ENCODE measurements at places on chromosomes 6 and 20.

DNA sequence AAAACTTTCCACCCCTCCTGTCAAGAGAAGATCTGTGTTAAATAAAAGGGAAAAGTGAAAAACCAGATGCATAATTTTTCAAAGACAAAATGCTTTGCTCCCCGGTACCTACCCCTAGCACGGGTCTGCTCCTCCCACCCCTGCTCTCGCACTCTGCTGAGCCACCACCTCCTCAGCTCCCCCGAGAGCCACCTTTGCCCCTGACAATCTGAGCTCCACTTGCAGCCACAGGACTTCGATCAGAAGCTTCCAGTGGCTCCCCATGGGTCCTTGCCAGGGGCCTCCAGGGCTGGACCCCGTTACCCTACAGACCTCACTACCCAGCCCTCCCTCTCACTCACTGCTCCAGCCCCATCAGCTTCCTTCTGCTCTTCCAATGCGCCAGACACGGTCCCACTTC lies 171.7 kb downstream of the PREX1 start:
- no peak for DNase-seq

GRCh38 chr20:10356628-10357027 lies 77.4 kb downstream of the MKKS start:
- DNase-seq, result no peak

GRCh38 chr20:40635971-40636370 lies 53.1 kb downstream of the MAFB start:
- DNase-seq, result no peak

- DNase-seq, result no peak
These were observed 203.7 kb upstream of the RSPO3 start for GRCh38 chr6:126914801-126915200.

GRCh38 chr20:25278636-25279361 lies 30.9 kb downstream of the PYGB start:
- no peak for DNase-seq

DNA sequence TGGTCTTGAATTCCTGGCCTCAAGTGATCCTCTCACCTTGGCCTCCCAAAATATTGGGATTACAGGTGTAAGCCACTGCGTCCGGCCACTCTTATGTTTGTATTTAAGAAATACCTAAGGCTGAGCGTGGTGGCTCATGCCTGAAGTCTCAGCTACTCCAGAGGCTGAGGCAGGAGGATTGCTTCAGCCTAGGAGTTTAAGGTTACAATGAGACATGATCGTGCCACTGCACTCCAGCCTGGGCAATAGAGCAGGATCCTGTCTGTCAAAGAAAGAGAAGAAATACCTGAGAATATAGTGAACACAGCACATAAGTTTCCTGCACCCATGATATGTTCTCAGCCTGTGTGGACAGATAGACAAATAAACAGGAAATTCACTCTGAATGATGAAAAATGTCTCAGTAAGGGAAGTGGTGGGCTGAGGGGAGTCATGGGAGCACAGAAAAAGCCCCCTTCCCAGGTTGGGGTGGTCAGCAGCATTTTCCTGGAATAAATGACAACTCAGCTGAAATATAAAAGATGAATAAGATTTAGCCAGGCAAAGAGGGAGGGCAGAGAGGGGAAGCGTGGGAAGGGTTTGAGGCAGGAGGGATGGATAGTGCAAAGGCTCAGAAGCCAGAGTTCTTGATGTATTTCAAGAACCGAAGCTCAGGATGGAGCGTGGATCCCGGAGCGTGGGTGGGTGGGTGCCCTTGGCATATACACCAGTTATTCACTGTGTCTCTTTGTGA lies 13.8 kb upstream of the MMP9 start:
- no peak for DNase-seq

- DNase-seq, result no peak
These were observed 210.9 kb upstream of the HDDC2 start for GRCh38 chr6:125512621-125513020.

DNA sequence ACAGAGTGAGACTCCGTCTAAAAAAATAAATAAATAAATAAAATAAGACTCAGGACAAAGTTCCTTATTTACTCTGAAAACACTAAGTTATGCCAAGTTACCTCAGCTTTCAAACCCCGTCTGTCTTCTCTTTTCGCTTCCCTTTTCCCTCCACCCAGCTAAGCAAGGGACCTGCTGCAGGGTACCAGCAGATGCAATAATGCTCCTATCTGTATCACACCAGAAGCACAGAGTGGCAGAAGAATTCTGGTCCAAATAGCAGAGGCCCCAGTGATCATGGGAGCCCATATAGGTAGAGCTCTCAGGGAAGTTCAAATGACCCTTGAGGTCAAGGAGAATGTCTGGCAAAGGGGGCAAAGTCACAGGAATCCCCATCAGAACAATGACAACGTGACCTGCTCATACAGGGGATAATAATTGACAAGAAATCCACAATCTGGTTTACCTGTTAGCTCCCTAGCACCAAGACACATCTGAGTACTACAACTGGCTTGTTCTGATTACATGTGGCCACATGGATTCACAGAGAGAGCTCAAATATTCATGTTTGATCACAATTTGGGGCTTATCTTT lies 8.7 kb downstream of the GCM1 start:
- DNase-seq, result peak; percentile 3

DNA sequence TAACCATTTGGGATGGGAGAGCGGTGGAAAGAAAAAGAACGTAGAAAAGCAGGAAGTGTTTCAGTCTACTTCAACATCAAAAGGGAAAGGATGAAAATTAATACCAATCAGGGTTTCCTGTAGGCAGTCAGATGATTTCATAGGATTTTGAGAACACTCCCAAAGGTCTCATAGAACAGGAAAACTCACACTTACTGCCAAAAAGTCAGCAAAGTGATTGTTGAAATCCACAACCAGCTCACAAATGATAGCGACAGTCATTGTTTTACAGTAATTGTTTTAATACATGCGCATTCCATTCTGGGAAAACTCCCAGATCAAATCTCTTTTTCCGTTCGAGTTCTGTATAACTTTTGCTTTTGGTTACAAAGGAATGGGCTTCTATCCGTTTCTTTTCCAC lies 5.3 kb upstream of the CNKSR3 start:
- no peak for DNase-seq

- no peak for DNase-seq
These were observed 259.4 kb upstream of the ECI2 start for GRCh38 chr6:4394786-4395185.

- peak; percentile 55 for DNase-seq
These were observed 2.7 kb upstream of the PAX1 start for GRCh38 chr20:21702553-21703470.

DNA sequence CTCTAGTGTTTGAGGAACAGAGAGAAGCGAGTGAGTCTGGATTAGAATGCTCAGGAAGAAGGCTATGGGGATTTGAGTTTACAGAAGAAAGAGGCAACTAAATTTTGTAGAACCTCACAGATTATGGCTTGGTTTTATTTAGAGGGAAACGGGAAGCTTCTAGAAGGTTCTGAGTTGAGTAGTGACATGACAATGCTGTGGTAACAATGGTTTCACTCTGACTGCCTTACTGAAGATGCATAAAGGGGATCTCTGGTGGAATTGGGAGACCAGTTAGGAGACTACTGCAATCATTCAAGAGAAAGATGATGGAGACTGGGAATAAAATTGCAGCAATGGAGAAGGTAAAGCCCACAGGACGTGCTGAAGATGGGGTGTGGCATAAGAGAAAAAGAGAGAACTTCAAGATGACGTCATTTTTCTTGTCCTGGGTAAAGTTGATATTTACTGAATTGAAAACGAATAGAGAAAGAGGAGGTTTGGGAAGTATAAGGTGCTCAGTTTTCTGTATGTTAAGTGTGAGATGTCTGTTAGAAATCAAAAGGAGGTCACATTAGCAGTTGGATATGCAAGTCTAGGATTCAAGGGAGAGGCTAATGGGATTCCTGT lies 710.1 kb upstream of the NRSN1 start:
- no peak for DNase-seq

DNA sequence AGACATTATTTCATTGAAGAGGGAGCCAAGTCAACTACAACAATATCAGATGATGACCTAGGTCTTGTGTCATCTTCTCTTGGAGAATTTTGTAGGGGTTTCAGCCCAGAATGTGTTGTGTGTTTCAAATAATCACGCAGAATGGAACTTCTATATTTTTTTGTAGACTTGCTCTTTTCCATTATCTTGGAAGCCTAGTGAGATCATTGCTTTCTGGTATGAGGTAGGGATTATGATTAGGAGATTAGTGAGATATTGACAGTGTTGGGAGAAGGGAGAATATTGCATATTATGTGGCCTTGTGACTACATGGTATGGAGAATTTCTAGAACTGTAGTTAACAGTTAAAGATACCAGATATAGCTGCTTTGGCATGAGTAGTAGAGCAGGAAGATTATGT lies 423.6 kb upstream of the PLCB4 start:
- no peak for DNase-seq

DNA sequence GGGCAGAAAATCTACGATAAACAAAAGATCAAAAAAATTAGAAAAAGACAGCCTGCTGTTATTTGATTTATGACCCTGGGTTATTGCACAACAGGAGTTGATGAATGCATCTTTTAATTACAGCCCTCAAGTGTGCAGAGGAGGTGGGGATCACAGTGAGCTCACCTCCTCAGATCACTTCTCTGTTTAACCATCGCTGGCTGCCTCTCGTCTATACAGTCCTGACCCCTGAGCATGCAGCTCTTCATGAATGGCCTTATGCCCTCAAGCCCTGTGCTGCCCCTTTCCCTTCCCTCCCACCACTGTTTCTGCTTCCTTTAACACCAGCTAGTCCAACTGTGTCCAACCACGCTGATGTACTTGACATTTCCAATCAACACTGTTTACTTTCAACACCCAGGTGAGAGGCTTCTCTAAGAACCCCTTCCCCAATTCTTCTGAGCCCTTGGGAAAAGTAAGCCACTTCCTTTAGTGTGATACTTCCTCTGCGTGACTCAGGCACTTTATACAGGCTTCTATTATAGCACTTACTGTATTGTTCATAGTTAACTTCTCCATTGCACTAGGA lies 60.6 kb upstream of the RIPOR2 start:
- DNase-seq, result no peak

DNA sequence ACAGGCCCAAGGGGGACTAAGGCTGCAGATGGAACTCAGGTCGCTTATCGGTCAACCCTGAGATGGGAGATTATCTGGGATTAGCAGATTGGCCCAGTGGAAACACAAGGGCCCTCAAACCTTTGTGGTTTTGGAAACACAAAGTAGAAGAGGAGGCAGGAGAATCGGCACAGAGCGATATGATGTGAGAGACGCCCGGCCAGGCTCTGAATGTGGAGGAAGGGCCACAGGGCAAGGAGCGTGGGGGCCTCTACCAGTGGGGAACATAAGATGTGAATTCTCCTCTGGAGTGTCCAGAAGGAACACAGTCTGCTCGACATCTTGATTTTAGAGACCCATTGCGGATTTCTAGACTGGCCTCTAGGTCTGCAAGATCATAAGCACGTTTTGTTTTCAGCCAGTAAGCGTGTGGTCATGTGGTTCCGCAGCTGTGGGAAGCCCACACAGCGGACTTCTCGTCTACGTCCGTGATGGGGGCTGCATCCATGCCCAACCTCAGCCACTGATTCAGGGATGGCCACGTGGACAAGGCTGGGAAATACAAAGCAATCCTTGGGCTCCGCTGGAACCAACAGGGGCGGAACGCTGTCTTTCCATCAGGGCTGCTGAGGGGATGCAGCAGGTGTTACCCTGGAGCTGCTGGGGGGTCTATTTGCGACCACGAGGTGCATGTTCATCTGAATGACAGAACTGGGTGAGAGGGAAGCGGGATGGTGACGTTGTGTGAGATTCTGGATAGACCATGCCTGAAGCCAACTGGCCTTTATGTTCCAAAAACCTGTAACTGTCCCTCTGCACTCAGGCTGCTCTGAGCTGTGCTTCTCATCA lies 127.6 kb upstream of the PMEPA1 start:
- DNase-seq, result no peak

- DNase-seq, result no peak
These were observed 330.6 kb upstream of the MARCKS start for GRCh38 chr6:113526553-113526952.

- no peak for DNase-seq
These were observed 455.3 kb downstream of the EPM2A start for GRCh38 chr6:145279993-145280392.

GRCh38 chr6:15800841-15801617 lies 138.2 kb upstream of the DTNBP1 start:
- DNase-seq, result no peak

- no peak for DNase-seq
These were observed 34.7 kb upstream of the ADGRF4 start for GRCh38 chr6:47663462-47664216.

GRCh38 chr6:127481628-127482027 lies 22.4 kb upstream of the KIAA0408 start:
- no peak for DNase-seq

DNA sequence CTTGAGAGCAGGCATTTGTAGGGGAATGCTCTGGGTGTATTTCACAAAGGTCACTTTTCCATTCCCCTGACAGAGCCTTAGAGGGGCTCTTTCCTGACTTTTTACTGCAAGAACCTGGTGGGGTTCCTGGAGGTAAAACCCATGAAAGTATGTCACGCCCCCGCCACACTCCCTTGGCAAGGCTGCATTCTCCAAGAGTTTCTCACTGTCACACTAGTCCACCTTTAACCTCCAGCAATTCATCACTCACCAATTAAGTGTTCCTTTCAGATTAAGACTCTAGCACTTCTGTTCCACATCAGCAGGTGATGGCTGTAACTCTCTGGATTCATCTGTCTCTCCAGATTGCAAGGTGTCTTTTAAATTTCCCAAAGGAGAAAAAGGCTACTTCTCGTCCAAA lies 32.7 kb upstream of the NKX2-4 start:
- no peak for DNase-seq

DNA sequence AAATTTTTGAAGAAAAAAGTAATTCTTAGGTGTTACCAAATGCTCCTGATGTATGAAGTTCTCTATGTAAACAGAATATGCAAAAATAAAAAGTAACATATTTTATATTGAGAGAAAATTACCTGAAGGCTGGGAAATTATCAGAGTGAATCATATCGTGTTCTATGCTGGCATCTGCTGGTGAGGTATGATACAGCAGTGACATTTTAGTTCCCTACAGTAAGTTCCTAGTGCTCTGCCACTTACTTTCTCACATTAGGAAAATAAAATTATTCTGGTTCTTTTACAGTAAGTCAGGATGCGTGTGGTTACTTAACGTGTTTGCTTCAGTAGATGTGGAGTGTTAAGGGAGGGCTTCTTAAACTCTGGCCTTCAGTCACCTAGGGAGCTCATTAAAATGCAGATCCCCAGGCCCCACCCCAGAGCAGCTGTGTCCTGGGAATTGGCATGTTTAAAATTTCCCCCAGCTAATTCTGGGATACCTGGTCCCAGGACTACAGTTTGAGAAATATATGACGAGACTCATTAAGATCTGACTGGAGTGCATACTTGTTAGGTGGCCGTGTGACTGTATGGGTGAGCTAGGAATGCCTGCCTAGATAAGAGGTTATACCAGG lies 3.2 kb downstream of the ACTR5 start:
- peak; percentile 39 for DNase-seq

GRCh38 chr6:158002951-158003853 lies 21.5 kb downstream of the SYNJ2 start:
- DNase-seq, result peak; percentile 77

- no peak for DNase-seq
These were observed 91.8 kb downstream of the ASXL1 start for GRCh38 chr20:32449890-32450401.

GRCh38 chr20:31662372-31662854 lies 24.7 kb downstream of the COX4I2 start:
- DNase-seq, result no peak

- peak; percentile 11 for DNase-seq
These were observed 383.8 kb downstream of the TFAP2A start for GRCh38 chr6:10030942-10031537.

Measured in globus pallidus (tissue), 1 donor.